CD8-positive, alpha-beta memory T cell (primary cell): ENCODE measurements at places on chromosomes 6 and 20.

GRCh38 chr6:31094389-31094881 is 17.9 kb downstream of the C6orf15 start:
- peak overlapping the region; percentile 18 for H3K4me3 ChIP-seq
- DNase-seq = no peak
- H3K27ac ChIP-seq = peak overlapping the region; percentile 19
- H3K27me3 ChIP-seq = no peaks in the 10 kb centered on the region
- no peaks in the 10 kb centered on the region for H3K36me3 ChIP-seq
- H3K4me1 ChIP-seq = peaks cover 44% of the 10 kb centered on the region

- H3K27ac ChIP-seq = no peak overlapping the region
- no peak for DNase-seq
- H3K27me3 ChIP-seq = no peaks in the 10 kb centered on the region
- no peaks in the 10 kb centered on the region for H3K36me3 ChIP-seq
- H3K4me1 ChIP-seq = peaks cover 5% of the 10 kb centered on the region
Measured at GRCh38 chr20:62296724-62297448, 5.9 kb upstream of the ADRM1 start.

DNA sequence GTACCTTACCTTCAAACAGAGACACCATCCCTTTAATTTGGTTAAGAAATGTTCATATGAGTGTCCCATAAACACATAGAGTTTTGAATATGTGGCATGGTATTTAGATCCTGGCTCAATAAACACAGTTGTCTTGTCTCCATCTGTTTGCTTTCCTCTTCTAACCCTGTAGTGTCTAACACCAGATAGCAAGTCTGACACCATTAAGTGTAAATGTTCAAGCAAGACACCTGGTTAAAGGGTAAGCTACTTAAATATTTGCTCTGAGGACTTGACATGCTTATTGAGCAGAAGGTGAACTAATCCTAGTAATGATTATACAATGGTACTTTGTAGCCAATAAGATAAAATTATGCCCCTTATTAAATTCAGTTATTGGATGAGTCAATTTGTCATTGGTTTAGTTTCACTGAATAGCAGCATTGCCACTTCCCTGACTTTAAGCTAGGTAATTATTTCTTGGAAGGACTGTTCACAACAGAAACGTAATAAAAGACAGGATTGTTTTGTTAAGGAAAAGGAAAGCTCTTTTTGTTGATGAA is 26.9 kb upstream of the GOPC start:
- no peak for DNase-seq
- no peak overlapping the region for H3K27ac ChIP-seq
- H3K4me1 ChIP-seq = no peaks in the 10 kb centered on the region
- H3K36me3 ChIP-seq = no peaks in the 10 kb centered on the region
- H3K27me3 ChIP-seq = no peaks in the 10 kb centered on the region

DNA sequence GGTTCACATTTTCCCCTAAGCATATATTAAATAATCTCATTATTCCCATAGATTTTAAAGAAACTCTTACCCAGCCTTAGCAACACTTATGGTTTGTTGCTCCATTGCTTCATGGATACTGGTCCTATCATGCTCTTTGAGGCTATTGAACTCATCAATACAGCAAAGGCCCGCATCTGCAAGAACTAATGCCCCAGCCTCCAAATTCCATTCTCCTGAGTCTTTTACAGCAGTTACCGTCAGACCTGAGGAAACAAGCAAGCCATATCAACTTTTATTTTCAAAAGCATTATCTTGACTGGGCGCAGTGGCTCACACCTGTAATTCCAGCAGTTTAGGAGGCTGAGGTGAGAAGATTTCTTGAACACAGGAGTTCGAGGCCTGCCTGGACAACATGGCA is 37.7 kb upstream of the ASF1A start:
- DNase-seq = no peak
- no peaks in the 10 kb centered on the region for H3K4me1 ChIP-seq
- H3K4me3 ChIP-seq = no peak overlapping the region
- no peaks in the 10 kb centered on the region for H3K27me3 ChIP-seq

GRCh38 chr20:55153001-55153645 is 677.7 kb downstream of the DOK5 start:
- no peaks in the 10 kb centered on the region for H3K4me1 ChIP-seq
- no peak overlapping the region for H3K27ac ChIP-seq
- H3K4me3 ChIP-seq = no peak overlapping the region
- DNase-seq = no peak
- H3K27me3 ChIP-seq = no peaks in the 10 kb centered on the region

DNA sequence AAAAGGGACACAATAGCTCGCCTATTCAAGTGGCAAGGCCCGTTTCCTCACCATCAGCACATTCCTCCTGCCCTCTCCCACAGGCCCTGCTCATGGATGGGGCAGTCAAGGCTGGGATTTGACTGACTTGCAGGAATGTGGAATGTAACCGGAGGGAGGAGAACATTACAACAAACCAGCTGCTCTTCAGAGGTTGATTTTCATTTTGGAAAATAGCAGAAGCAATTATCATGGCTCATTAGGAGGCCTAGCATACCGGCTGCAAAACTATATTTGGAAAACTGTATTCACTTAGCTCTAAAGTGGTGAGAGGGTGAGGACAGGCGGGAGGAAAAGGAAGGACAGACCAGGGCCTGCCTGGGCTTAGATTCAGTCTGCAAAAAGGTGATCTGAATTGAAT is 283.7 kb downstream of the CD83 start:
- no peaks in the 10 kb centered on the region for H3K36me3 ChIP-seq
- H3K4me1 ChIP-seq = no peaks in the 10 kb centered on the region
- no peak overlapping the region for H3K4me3 ChIP-seq

DNA sequence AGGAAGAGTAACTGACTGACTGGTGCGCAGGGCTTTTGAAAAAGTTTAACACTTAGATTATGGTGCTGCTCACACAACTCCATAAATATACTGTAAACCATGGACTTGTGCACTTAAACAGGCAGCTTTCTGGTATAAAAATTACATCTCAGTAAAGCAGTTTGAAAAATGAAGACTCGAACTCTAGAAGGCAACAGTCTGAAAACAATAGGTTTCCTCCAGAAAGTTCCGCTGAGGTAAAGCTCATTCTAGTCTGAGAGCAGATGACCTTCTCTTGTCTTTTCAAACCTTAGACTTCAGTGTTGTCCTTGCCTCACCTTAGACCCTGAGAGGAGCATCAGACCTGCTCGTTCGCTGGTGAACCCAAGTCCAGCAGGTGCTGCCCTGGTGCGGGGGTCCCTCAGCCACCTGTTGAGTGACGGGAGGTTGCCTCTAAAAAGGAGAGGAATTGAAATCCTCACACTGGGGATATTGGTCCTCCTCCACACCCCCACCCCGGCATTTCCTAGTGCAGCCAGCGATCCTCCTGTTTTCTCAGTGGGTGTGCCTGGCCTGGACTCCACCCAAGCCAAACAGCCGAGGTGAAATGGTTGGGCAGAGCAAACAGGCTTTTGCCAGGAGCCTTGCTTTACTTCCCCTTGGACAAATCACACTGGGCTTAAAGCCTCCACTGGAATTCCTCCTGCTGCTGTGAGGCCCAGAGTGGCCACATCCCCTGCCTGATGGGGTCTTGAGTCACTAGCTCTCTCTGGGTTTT is 14.7 kb upstream of the PYGB start:
- DNase-seq = no peak
- H3K27me3 ChIP-seq = no peaks in the 10 kb centered on the region
- no peak overlapping the region for H3K4me3 ChIP-seq
- H3K27ac ChIP-seq = no peak overlapping the region
- H3K36me3 ChIP-seq = no peaks in the 10 kb centered on the region

DNA sequence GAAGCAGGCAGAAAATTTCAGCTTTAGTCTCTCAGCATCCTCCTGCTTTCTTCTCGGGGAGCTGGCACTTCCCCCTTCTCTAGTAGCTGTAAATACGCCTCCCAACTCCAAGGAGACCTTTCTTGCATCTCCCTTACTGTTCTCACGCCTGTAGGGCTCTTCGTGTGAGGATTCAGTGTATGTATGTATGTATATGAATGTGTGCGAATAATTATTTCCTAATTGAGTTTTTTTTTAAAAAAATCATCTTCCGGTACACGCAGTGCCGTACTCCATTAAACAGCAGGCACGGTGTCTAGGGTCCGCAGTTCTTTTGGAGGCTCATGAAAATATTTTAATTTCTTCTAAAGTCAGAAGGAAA is 85.4 kb downstream of the HFE start:
- no peaks in the 10 kb centered on the region for H3K36me3 ChIP-seq
- H3K4me3 ChIP-seq = peak overlapping the region; percentile 94

DNA sequence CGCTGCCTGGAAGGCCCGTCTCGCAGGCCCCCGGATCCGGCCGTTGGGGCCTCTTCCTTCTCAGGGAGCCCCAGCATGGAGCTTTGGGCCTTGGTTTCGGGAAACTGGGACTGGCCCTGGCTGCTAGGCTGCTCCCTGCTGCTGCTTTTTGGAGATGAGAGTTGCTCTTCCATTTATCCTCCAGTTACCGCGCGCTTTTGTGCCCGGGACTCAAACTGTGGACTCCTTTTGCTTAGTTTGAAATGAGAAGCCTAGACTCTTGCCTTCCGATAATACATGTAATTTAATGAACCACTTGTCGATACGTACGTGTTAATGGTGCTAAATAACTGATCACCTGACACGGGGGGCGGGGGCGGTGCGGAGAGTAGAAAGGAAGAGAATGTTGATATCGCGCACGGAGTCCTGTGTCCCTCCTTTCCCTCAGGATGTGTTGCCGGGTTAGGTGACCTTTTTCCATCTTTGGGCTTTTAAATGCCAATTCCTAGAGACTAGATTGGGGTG is 968 bp downstream of the PHF3 start:
- H3K27me3 ChIP-seq = no peaks in the 10 kb centered on the region
- H3K4me1 ChIP-seq = peaks cover 51% of the 10 kb centered on the region
- DNase-seq = peak; percentile 37

- H3K4me1 ChIP-seq = no peaks in the 10 kb centered on the region
- no peak overlapping the region for H3K27ac ChIP-seq
- no peak overlapping the region for H3K4me3 ChIP-seq
- no peaks in the 10 kb centered on the region for H3K27me3 ChIP-seq
Measured at GRCh38 chr6:44036196-44036595, 91.1 kb downstream of the MRPL14 start.

GRCh38 chr6:157684620-157685299 is 138.3 kb upstream of the SNX9 start:
- H3K4me1 ChIP-seq = no peaks in the 10 kb centered on the region
- no peak for DNase-seq
- H3K36me3 ChIP-seq = no peaks in the 10 kb centered on the region
- no peaks in the 10 kb centered on the region for H3K27me3 ChIP-seq

DNA sequence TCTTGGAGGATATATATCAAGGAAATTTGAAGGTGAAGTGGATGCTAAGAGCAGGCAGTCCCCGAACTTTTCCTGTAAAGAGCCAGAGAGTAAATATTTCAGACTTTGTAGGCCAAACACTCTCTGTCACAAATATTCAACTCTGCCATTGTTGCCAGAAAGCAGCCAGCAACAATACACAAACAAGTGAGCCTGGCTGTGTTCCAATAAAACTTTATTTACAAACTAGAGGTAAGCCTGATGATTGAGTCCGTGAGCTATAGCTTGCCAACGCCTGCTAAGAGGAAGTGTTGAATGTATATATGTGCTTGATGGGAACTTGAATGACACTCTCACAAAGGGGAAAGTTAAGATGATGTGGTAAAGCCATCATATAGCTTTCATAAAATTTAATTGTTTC is 166.0 kb upstream of the PLN start:
- H3K27ac ChIP-seq = no peak overlapping the region
- H3K27me3 ChIP-seq = no peaks in the 10 kb centered on the region
- no peaks in the 10 kb centered on the region for H3K4me1 ChIP-seq

DNA sequence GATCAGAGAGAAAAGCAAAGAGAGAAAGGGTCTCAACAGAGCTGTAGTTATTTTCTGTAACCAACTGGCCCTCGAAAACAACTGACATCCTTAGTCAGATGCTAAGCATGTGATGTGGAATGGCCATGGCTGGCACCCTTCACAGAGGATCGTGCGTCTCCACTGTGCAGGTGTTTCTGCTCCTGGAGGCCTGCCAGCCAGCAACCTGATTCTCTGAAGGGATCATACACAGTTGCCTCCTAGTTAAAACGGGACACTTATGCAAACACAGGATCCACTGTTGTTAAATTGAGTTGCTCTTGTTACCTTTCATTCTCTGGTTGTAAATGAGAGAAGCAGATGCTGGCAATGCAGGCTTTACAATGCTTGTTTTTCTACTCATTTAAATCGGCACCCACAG is 148.5 kb downstream of the HDGFL1 start:
- DNase-seq = no peak
- no peaks in the 10 kb centered on the region for H3K4me1 ChIP-seq
- H3K4me3 ChIP-seq = no peak overlapping the region
- H3K36me3 ChIP-seq = no peaks in the 10 kb centered on the region
- H3K27me3 ChIP-seq = no peaks in the 10 kb centered on the region
- no peak overlapping the region for H3K27ac ChIP-seq

DNA sequence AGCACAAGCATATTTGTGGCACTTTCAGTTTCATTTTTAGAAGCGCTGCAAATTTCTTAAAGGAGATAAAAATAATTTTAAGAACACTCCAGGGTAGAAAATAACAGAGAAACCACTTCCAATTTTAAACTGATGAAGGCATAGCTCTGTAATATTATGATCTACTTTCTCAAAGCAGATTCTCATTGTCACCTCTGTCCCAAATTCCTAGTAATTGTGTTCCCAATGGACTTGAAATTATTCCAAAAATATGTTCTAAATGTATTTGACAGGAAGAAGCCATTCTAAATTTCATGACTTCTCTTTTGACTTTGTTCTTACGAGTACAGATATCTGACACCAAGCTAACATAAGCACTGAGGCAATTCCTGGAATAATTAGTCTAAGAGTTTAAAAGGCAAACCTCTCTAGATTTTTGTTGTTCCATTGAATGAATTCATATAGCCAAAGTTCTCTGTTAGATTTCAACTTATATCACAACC is 140.2 kb upstream of the CARMIL1 start:
- no peaks in the 10 kb centered on the region for H3K27me3 ChIP-seq
- H3K27ac ChIP-seq = peak overlapping the region; percentile 75
- no peak for DNase-seq
- H3K4me3 ChIP-seq = peak overlapping the region; percentile 86
- no peaks in the 10 kb centered on the region for H3K36me3 ChIP-seq

- peaks cover 52% of the 10 kb centered on the region for H3K4me1 ChIP-seq
- no peak overlapping the region for H3K27ac ChIP-seq
- no peaks in the 10 kb centered on the region for H3K27me3 ChIP-seq
- no peak overlapping the region for H3K4me3 ChIP-seq
- H3K36me3 ChIP-seq = no peaks in the 10 kb centered on the region
Measured at GRCh38 chr6:35681298-35681697, 7.4 kb downstream of the FKBP5 start.

DNA sequence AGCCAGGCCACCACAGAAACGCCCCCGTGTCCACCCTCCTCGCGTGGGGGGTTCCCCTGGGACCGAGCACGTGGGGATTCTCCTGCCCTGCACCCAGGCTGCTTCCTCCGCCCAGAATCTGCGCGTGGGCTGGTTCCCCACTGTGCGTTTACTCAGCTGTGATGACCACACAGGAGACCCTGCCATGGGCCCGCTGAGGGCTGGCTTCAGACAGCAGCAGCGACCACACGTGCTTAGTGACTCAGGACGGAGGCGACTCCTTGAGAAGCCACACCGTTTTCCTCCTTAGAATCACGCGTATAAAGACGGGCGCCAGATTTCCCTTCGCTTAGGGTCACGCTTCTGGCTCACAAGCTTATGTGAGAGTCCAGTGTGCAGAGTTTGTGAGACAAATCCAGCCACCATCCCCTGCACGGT is 63.9 kb upstream of the PDE10A start:
- no peaks in the 10 kb centered on the region for H3K4me1 ChIP-seq
- DNase-seq = no peak
- no peaks in the 10 kb centered on the region for H3K27me3 ChIP-seq
- no peaks in the 10 kb centered on the region for H3K36me3 ChIP-seq
- no peak overlapping the region for H3K4me3 ChIP-seq
- H3K27ac ChIP-seq = no peak overlapping the region

- H3K36me3 ChIP-seq = peaks cover 31% of the 10 kb centered on the region
- no peak for DNase-seq
- no peak overlapping the region for H3K27ac ChIP-seq
- H3K4me3 ChIP-seq = no peak overlapping the region
Measured at GRCh38 chr20:37218441-37218840, 39.1 kb upstream of the MROH8 start.
